ENCODE measurements at places on chromosomes 6 and 20. TPM values are rescaled to one million over a fixed set of nuclear protein-coding genes. Genes with fewer than 3 reads are reported as not detected.

DNA sequence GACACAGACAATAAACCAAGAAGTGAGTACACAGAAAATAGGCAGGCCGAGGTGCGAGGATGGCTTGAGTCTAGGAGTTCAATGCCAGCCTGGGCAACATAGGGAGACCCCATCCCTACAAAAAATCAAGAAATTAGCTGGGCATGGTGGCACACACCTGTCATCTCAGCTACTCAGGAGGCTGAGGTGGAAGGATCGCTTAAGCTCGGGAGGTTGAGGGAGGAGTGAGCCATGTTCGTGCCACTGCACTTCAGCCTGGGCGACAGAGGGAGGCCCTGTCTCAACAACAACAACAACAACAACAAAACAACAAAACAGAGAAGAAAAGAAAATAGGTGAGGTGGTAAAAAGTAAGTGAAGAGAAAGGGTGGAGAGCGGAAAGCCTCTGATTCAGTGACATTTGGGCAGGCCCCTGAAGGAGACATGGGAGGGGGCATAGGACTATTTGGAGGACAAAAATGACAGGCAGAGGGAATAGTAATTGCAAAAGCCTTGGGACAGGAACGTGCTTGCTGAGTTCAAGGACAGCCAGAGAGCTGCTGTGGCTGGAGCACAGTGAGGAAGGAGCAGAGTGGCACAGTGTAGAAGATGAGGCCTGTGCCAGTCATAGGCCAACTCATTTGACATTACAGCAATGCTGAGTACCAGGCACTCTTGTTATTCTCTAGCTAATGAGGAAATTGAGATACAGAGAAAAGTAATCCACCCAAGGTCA lies 160.6 kb downstream of the VEGFA start:
- DNase-seq: no peak

DNA sequence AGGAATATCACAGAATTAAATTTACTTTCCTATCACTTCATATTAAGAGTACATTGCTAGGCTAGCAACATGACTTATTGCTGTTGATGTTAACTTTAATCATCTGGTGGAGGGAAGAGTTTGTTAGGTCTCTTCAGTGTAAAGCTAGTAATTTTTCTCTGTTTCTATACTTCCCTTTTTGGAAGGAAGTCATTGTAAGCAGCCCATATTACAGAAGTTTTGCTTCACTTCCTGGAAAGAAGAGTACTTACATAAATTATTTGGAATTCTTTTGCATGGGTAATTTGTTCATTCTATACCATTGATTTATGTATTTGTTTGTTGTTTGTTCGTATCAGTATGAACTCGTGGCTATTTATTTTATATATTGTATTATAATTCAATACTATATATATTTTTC lies 405.2 kb downstream of the RFPL4B start:
- DNase-seq: no peak

DNA sequence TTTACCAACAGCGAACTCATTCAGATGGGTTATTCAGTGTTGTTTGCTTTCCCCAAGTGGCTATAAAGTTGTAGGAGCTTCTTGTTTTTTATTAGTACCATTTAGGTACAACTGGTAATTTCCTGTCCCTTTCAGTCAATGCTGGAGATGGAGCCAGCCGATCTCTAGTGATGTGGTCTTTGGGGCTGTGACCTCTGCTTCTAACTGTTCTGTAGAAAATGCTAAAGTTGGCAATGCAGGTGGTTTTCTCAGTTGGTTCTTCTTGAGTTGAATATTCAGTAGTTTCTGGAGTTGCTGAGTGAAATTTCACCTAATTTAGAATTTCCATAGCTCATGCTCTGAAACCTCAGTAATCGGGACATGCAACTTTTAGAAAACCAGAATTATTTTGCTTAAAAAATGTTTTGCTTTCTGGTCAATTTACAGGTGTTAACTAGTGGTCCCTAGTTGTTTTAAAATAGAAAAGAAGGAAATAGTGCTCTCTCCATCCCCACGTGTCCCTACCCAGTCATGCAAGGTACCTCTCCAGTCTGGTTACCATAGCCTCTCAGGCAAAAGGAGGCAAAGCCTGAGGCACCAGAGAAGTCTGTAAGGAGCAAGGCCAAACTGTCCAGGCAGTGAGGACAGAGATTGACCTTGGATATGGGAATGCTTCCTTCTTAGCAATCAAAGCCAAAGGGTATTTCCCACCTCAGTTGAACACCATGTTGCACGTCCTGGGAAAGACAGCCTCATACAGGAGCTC lies 27.3 kb upstream of the GABRR1 start:
- DNase-seq: no peak

DNA sequence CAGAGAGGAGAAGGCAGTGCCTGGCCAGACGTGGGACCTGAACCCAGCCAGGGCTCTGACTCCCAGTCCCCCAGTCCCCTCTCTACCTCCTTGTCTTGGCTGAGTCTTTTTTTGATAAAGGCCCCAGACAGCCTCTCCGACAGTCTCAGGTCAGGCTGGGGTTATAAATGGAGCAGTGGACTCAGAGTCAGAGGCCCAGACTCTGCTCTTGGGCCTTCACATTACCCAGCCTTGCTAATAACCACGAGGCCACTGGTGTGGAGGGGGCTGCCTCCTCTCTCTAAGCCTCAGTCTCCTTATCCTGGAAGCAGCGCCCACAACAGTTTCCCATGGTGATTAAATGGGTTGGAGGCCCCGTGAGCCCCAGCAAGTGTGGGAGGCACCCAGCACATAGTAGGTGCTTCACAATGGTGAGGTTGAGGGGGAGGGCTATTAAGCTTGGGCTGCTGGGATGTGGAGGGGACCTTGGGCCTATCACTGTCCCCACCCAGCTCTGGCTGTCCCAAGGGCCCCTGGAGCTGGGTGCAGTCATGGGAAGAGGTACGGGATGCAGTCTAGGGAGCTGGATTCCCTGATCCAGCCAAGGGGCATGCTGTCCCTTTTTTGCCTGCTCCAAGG lies 35.7 kb downstream of the TGM2 start:
- DNase-seq: peak; percentile 62

- no peak for DNase-seq
Observed at GRCh38 chr20:36396847-36397630, 90.9 kb downstream of the DLGAP4 start.

Gene TFAP2A
- 1.9 TPM for total RNA-seq

- no peak for DNase-seq
Observed at GRCh38 chr20:11852189-11852588, 65.5 kb upstream of the BTBD3 start.

- peak; percentile 89 for DNase-seq
Observed at GRCh38 chr20:44069203-44070011, 117.6 kb downstream of the JPH2 start.

Gene SIRPG
- total RNA-seq: not detected

DNA sequence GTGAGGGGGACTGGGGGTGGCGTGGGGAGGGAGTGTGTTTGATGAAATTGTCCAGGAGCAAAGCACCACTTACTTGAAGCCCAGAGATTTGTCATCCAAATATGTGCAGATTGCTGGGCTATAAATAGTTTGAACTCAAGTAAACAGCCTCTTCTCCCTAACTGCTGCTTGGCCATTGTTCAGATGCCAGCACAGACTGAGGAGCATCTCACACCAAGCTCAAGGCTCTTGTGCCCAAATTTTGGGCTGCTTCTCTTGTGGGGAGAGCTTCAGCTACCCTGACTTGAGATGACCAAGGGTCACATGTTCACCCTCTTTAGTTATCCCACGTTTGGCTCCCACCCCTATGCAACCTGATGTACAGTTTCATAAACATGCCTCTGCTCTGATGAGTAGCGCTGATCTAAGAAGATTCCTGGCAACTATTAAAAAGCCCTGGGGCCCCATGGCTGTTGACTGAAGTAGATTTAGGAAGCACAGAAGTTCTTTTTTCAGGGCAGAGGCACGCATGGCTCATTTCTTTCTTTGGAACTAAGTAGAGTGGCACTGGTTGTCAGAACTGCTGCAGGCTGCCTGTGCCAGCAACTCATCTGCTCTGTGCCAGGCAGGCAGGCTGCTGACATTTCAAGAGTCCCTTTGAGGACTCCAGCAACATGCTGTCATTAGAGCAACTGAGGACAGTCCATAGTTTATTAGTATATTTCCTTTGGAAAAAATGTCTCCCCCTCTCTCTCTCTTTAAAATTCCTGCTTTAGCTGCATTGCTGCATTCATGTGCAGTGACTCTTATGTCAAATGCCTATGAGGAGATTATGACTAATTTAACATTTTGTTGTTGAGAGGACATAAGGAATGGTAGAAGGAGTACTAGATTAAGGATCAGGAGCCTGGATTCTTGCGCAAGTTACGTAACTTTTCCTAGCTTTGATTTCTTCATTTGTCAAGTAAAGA lies 9.6 kb upstream of the PKIG start:
- no peak for DNase-seq

- DNase-seq: no peak
Observed at GRCh38 chr6:35049156-35049735, 91.9 kb downstream of the TCP11 start.

DNA sequence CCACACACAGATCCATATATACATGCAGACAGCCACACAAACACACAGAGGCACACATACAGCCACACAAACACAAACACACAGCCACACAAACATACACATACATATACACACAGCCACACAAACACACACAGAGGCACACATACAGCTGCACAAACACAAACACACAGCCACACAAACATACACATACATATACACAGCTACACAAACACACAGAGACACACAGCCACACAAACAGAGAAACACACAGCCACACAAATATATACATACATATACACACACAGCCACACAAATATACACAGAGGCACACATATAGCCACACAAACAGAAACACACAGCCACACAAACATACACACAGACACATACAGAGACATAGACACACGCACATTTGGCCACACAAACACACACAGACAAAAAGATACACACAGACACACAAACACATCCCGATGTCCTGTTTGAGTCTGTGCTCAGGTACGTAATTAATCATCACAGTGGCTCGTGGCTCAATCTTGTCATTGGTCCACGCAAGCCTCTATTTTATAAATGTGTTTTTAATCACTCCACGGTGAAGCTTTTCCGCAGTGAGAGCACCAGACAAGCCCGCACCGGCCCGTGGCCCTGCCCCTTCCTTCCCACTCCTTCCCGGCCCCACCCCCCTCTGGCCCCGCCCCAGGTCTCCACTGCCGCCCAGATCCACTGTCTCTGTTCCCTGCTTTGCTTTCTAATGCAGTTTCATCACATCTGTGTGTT lies 135.3 kb downstream of the CDH4 start:
- DNase-seq: no peak

- DNase-seq: no peak
Observed at GRCh38 chr6:54775576-54775975, 71.0 kb upstream of the FAM83B start.

DNA sequence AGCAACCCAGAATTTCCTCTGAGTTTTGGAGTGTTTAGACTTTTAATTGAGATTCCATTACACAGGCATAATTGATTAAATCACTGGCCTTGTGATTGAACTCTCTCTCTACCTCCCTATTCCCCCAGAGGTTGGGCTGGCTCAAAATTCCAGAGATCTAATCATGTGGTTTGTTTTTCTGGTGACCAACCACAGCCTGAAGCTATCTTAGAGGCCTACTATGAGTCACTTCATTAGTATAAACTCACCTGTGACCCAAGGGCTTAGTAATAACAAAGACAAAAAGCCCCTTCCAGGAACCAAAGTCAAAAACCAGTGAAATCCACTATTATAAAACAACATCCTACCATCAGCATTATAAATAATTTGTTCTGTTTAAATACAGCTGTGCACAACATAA lies 992.5 kb upstream of the CITED2 start:
- DNase-seq: no peak

Gene PRPH2
- total RNA-seq: 1.4 TPM

Gene RSPH9
- not detected for total RNA-seq

GRCh38 chr6:10852361-10852960 lies 14.1 kb upstream of the MAK start:
- no peak for DNase-seq

Gene OPN5
- not detected for total RNA-seq
